Neural crest cell (in vitro differentiated cells): ENCODE measurements at places on chromosomes 3 and 15. TPM values are rescaled to one million over a fixed set of nuclear protein-coding genes. Genes with fewer than 3 reads are reported as not detected.

DNA sequence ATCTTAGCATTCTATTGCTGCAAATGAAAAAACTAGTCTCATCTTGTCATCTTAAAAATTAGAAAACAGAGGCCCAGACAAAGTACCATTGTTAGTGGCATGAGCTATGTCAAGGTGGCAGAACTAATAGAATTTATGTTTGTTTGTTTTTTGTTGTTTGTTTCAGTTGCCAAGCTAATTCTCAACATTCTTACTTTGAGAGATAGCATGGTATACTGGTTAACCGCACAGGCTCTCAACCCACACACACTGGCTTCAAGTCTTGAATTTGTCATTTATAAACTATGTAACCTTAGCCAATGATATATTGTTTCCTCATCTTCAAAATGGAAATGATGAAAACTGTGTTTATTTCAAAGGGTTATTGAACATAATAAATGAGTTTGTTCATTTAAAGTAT is 367.6 kb upstream of the PLSCR5 start:
- DNase-seq: no peak

GRCh38 chr3:33904730-33905129 is 106.3 kb downstream of the PDCD6IP start:
- no peak for DNase-seq

DNA sequence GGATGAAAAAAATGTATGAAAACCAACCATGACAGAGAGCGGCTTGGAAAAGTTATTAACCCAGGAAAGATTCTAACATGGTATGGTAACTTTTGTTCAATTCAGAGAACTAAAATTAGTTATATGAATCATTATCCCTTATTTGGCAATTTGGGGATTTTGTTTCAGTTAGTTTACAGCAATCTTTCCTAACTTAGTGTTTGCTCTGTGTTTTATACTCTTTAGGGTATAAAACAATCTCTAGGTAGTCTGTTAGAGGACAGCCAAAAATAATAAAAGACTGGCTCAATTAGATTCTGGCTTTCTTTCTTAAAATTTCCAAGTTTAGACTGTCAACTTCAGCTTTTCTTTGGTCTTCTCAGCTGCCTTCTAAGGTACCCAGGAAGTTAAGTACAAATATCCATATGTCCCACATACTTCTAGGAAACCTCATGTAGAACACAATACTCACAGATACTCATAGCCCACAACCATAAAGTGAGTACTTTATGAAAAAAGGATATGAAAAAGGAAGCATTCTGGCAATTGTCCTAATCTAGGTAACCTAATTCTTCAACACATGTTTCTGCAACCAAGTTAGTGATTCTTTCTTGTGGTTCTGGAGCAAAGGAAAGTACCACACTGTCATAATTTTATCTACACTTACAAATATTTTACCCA is 849.3 kb downstream of the ROBO1 start:
- DNase-seq: no peak

DNA sequence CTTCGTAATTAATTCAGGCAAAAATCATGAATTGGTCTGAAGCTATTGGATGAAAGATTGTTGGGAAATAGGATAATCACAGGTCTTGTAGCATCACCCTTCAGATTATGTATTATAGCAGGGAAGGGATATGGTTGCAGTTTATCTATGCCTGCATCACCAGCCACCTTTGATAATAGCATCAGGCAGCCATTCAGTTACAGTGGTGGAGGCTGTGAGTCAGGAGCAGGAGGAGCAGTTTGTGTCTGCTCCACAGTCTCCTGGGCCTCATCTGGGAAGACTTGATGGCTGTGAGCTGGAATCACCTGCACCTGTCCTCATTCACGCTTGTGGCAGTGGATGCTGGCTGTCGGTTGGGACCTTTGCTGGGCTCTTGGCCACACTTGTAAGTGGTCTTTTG is 104.3 kb upstream of the PLXNA1 start:
- no peak for DNase-seq

- peak; percentile 43 for DNase-seq
Observed at GRCh38 chr3:37694284-37694675, 167.4 kb upstream of the CTDSPL start.

- no peak for DNase-seq
Observed at GRCh38 chr3:172464306-172464705, 16.1 kb upstream of the GHSR start.

DNA sequence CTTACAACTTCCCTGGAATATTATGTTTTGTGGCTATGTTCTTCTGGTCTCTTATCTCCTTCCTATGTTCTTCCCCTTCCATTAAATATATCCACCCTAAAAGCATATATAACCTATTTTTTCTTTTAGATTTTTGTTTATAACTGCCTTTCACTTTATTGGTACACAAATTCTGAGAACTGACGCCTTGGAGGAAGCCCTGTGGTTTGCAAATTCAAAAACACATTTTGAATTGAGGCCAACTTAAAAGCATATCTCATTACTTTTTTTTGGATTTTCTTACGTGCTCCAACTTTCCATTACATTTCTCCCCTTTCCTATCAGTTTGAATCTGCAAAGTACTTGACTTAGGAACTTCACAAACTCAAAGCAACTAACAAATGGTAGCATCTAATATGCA is 15.3 kb upstream of the COLQ start:
- no peak for DNase-seq

GRCh38 chr3:56773986-56774385 is 27.8 kb downstream of the ARHGEF3 start:
- DNase-seq: no peak

GRCh38 chr3:45546126-45546620 is 48.4 kb upstream of the LIMD1 start:
- no peak for DNase-seq

GRCh38 chr3:129399145-129399894 is 29.1 kb downstream of the EFCAB12 start:
- DNase-seq: peak; percentile 74

GRCh38 chr15:77019521-77020331 is 24.8 kb downstream of the PSTPIP1 start:
- no peak for DNase-seq

DNA sequence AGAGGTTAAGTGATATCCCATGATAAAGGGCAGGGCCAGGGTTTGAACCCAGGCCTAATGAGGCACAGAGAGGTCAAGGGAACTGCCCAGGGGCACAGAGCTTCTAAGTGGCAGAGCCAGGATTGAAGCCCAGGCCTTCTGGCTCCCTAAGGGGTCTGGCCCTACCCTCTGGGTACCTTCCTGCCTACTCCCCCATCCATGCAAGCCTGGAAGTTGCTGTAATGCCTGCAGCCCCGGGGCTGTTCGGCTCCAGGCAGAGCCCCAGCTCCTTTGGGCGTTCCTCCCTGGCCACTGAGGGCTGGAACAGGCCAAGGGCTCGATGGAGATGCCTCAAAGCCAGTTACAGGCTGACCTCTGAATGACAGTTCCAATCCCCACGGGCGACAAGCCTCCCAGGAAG is 4.5 kb downstream of the GRIP2 start:
- DNase-seq: no peak

GRCh38 chr3:99534951-99535704 is 103.3 kb upstream of the COL8A1 start:
- DNase-seq: no peak

GRCh38 chr3:170848292-170848917 is 21.6 kb downstream of the RPL22L1 start:
- DNase-seq: no peak

DNA sequence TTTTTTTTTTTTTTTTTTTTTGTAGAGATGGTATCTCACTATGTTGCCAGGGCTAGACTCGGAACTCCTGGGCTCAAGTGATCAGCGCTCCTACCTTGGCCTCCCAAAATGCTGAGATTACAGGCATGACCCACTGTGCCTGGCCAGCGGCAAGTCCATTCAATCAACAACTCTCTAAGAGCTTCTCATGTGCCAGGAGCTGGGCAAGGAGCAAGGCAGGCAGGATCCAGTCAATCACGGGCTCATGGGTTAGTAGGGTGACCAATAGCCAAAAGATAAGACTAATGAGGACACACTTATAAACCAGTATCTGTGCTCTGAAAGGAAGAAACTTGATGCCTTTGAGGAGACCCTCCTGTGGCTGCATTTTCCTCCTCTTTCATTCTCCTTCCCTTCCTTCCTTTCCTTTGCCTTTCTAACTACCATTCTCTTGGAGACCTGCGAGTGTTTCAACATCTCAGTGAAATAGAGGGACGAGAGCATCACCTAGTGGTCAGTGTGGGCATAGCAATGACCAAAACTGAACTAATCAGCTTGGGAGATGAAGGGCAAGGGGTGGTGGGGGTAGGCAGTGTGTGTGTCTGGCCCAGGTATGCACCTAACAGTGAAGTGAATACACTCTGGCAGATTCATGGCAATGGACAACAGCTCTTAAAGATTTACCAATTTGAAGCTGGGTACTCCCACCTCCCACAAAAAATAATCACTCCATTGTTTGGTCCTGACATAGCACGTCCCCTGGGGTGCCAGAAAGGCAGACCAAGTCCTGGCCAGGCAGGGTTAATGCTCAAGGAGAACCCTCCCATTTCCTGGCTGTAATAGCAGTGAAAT is 6.3 kb downstream of the RPP25 start:
- peak; percentile 90 for DNase-seq

- peak; percentile 20 for DNase-seq
Observed at GRCh38 chr15:45790325-45790943, 155.6 kb downstream of the SQOR start.

DNA sequence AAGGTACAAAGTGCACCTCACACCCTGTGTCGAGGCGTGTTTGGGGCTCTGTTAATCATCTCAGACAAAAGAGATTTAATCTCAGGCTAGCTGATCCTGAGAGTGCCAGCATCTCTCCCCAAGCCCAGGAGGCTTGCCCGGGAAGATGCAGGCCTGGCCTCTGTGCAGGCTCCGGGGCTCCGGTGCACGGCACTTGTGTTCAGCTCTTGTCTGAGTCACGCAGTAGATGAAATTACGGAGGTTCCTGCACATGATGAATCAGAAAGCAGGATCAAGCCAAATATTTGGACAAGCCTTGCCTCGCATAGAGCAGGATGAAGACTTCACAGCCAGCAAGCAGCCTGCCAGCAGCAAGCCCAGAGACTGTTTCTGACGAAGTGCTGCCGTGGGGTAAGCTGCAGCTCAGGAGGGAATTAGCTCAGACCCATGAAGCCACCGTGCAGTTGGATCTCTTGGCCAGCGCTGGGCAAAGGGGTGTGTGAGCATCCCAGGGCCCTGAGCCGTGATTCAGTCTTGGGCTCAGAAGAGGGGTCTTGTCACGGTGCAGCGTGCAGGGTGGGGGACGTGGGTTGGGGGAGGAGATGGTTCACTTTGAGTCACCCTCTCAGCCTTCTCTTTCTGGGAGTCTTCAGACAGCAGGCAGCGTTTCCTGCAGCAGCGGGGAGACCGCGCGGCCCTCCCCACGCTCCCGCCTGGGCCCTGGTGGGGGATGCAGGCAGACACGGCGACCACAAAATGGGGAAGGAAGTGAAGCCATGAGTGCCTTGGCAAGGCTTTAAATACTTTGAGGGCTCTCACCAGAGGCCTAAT is 89.2 kb upstream of the MEF2A start:
- no peak for DNase-seq

GRCh38 chr15:78828920-78829319 is 17.7 kb upstream of the ADAMTS7 start:
- DNase-seq: no peak

DNA sequence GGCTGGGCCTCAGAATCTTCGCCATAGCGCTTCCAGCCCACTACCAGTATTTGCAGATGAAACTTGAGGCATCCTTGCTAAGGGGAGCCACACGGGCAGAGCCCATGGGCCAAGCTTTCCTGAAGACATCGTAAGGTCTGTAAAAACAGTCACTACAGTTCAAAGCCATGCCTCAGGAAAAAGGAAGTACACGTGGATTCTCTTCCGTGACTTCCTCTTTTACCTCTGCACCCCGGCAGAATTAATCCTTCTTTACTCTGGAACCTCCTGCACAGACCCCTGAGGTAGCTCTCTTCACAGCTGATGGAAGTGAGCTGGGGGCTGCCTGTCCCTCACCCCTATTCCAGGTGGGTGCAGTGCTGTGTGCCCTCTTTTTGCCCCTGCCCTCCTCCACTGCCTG is 129.2 kb downstream of the CHDH start:
- DNase-seq: no peak

DNA sequence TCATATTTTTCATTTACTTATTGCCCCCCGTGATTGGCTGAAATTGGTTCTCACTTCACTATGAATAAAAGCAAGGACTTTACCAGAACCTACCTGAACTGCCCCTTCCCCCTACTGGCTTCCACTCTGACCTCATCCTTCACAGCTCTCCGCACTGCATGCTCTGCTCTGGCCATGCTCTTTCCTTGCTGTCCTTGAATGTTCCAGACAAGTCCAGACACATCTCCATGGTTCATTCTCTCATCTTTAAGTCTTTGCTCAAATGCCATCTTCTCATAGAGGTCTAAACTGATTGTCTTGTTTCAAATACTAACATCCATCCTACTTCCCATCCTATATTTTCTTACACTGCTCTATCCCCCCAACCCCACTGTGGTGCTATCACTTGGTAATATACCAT is 129.4 kb downstream of the CHST2 start:
- no peak for DNase-seq

DNA sequence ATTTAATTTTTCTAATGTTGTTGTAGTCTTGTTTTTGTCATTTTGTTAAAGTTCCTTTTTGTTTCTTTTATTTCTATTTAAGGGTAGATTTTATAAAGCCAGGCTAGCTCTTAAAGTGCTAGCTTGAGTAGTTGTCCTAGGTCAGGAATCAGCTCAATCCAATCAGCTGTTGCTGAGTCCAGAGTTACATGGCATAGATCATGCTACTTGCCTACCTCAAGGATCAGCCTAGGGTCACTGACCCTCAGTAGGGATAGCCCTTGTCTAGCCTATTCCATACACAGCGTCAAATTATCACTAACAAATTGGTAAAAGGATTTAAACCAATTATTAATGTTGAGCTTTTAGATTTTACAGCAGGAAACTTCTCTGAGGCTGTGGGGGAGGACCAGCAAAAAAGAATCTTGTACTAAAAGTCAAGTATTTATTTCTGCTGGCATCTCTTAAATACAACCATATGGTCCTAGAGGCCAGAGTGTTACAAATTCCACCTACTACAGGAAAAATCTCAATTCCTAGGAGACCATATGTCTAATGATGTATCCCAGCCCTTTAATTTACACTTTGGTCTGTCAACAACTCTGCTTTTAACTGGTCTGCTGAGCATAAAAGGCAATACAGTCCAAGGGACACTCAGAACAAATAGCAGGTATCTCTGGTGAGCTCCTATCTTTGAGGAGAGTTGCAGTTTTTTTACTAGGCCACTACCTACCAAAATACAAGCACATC is 138.3 kb upstream of the PTPRG start:
- DNase-seq: no peak

SLC2A2 gene
- total RNA-seq: not detected in 2 replicates

EPHB3 gene
- total RNA-seq: 9.7 and 13.4 TPM in 2 replicates

SLC12A1 gene
- total RNA-seq: 0.16 and 0.20 TPM in 2 replicates

CHRFAM7A gene
- total RNA-seq: 8.7 and 12.7 TPM in 2 replicates

CLEC3B gene
- total RNA-seq: not detected in 2 replicates

B2M gene
- total RNA-seq: 95.2 and 104 TPM in 2 replicates

CFAP100 gene
- total RNA-seq: 1.1 and 1.7 TPM in 2 replicates

ZNF860 gene
- total RNA-seq: 0.27 and 0.56 TPM in 2 replicates
